ENCODE measurements at places on chromosomes 6 and 20. TPM values are rescaled to one million over a fixed set of nuclear protein-coding genes. Genes with fewer than 3 reads are reported as not detected.

Gene MOG
- total RNA-seq = not detected

Gene LINC00237
- not detected for total RNA-seq

Gene BANF2
- not detected for total RNA-seq

Gene GSTA3
- total RNA-seq = not detected
